Lower leg skin (tissue), 4 donors: ENCODE measurements at places on chromosomes 4 and X.

DNA sequence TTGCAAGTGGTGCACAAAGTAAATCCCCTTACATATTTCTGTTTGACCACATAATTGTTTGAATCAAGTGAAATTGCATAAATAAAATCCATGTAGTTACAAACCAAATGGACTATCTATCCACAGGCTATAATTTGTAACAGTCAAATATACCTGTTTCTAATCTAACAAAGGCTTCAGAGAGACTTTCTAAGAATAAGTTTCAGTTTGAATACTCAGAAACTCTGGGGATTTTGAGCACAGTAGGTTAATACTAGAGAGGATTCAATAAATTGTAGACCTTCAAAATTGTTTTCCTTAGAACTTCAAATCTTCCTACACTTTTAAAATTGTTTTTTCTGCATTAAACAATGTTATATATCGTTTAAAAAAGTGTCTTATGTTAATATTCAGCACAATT lies 1250.1 kb downstream of the NLGN4X start:
- DNase-seq = no peak

DNA sequence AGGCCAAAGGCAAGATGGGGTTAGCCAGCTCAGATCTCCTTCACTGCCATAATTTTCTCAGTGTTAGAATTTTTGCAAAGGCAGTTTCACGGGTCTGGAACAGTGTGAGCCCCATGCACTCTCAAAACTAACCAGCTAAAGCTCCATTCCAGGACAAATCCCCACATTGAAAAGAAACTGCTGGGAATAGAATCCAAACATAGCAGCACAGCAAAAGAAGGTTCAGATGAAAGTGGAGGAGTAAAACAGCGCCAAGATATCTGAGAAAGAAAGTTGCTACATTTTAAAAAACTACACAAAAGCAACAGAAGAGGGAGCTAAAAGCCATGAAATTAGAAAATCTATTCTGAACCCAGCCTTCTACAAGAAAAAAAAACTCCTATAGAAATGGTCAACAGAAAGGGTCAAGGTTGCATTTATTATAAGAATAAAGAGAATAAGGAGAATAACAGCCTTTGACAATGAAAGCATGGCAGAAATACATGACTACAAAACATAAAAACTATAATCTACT lies 39.6 kb upstream of the SLC7A3 start:
- no peak for DNase-seq

DNA sequence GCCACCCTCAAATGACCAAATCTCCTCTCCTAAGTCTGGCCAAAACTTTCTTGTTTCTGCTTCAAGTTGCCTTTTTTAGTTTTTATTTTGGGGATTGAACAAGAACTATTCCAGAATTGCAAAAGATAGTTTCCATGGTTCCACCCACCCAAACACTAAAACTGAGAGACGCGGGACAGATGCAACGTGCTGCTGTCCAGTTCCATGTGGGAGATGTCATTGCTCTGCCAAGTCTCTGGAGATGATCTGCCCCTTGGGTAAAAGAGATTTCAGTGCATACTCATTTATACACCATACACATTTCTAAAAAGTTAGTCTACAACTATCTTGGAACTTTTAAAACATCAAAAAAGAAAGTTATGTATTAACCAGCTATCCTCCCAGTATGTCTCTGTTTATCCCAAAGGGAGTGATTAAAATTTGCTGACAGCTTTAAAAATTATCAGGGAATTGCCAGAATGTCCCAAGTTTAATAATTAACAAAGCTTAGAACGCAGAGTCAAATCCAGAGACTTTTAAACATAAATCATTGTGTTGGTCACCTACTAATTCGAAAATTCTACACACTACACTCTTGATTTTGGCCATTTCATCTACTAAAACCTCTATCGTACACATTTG lies 3.2 kb downstream of the MAOB start:
- DNase-seq = no peak

DNA sequence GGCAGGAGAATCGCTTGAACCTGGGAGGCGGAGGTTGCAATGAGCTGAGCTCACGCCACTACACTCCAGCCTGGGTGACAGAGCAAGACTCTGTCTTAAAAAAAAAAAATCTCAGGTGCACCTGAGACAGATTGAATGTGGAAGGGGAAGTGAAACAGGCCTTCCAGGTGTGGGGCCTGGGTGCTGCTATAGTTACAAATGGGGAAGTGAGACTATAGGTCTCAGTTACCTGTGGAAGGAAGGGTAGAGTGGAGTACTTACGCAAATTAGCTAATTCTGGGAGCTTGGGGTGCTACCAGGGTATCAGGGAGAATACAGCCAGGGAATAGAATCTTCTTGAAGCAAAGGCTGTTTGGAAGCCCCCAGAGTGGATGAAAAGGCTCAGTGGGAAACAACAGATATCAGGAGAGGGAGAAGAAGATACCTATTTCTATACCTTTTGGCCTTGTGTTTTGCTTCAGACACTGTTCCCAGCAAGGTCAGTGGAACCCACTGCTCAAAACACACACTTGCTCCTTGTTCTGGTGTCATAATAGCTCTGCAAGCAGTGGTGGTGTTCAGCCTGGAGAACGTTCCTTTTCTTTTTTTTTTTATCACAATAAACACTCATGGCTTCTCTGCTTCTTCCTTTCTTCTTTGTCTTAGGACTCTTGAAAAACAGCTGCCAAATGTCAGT lies 7.0 kb downstream of the CD38 start:
- DNase-seq = no peak

DNA sequence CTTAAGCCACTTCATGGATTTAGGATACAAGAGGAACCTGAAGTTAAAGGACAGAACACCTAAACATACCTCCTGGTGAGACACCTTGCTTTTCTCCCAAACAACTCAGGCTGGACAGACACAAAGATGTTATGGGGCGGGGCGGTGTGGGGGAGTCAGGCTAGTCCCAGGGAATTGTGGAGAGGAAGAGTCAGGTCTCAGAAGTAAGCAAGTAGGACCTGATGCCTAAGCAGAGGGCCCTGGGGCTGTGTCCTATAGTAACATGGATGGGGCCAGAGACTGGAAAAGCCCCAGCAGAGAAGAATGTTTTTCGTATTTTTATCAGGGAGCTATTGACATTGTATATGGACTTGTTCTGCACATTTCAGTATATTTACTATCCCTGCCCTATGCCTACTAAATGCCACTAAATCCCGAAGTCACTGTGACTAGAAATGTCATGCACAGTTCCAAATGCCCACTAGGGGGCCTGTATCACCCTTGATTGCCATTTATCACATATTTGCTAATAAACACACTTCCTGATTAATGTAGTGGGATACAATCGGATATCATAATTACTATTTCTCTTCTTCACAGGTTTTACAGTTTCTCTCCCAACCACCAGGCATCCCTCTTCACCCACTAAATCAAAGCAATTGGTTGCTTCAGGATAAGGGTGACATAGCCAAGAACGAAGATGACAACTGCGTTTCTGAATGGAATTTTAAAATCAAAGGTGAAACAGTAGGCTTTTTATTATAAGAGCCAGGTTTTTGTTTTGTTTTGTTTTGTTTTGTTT lies 23.8 kb upstream of the ARHGAP10 start:
- peak; percentile 62 for DNase-seq

DNA sequence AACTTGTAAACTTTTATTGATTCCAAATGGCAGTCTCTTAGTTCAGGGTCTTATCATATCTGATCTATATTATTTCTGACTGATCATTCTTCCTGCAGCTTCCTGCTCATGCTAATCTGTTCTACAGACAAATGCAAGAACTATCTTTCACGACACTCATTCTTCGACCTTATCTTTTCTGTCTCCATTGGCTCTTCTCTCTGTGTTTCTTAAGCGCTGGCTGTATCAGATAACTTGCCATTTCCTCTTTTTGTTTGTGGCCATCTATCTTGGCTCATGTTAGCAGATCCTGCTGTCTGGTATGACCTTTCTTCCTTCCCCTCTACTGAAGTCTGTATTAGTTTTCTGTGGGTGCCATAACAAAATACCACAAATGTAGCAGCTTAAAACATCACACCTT lies 230.5 kb upstream of the PUDP start:
- no peak for DNase-seq

- peak; percentile 23 for DNase-seq
Observed at GRCh38 chr4:2469192-2469984, 482 bp downstream of the RNF4 start.

GRCh38 chr4:150896497-150896896 lies 118.6 kb downstream of the LRBA start:
- no peak for DNase-seq

DNA sequence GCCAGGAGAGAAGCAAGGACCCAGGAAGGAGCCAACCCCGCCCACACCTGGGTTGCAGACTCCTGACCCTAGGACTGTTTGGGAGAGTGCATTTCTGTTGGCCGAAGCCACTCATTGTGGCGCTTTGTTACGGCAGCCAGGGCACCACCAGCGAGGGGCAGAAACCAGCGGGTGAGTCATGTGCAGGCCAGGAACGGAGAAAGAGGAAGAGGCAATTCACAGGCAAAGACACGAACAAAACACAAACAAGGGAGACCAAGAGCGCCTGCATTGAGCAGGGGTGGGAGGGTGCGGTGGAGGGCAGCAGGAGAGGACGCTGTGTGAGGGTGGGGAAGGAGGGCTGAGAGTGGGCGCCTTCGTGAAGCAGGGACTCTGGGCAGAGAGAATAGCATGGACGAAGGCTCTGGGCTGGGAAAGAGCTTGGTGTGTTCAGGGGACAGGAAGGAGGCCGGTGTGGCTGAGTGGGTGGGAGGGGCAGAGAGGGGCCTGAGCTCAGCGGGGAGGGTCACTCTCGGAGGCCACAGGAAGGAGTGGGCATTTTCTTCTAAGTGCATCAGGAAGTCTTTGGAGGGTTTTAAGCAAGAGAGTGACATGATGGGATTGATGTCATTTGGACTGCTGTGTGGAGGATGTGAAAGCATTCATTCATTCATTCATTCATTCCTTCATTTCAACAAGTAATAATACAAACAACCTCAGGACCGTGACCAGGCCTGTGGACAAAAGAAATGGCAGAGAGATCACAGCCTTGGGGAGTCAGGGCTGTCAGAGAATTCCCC lies 12.2 kb upstream of the WFS1 start:
- no peak for DNase-seq

- DNase-seq = no peak
Observed at GRCh38 chr4:165780735-165781134, 92.3 kb upstream of the TLL1 start.
